ENCODE measurements at places on chromosomes 6 and 20.

GRCh38 chr20:2153326-2153725, 51.7 kb downstream of the STK35 start:
- DNase-seq = no peak

DNA sequence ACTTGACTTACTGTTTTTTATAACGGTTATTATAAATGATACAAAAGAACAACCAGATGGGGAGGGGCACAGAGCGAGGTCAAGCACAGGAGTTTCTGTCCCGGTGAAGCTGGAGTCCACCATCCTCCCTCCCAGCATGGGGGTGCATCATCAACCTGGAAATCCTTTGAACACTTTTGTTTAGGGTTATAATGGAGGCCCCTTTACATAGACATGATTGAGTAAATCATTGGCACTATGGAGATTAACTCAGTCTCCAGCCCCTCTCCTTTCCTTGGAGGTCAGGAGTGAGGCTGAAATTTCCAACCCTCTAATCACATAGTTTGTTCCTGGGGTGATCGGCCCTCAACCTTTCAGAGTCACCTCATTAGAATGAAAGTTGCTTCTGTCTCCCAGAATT, 71.8 kb upstream of the ANKEF1 start:
- DNase-seq = no peak

DNA sequence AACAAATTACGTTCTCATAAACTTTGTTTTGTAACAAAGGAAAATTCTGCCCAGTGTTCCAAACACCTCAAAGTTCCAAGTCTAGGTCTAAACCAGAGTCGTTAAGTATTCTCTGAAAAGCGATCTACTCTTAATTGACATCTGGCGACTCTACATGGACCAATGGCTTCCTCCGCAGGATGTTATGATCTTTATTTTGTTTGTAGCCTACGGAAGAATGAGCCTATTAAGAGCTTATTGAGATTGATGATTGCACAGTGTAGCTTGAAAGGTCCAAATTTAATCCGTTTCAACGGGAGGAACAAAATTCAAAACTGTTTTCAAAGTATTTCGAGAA, 61.1 kb downstream of the FAM217A start:
- DNase-seq = no peak

DNA sequence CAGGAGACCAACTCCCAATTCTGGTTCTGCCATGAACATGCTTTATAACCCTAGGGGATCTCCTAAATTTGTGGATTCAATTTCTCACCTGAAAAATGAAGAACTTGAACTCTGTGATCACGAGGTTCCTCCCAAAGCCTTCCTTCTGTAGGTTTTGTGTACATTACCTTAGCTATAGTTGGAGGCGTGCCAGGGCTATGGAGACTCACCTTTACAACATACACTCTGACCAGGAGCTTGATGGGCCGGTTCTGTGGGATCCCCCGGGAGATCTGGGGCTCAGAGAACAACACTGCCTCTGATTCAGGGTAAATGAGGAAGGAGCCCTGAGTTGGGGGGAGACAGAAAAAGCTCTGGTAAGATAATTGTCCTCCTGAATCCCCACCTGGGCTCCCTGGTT, 34.1 kb downstream of the ERGIC3 start:
- no peak for DNase-seq

DNA sequence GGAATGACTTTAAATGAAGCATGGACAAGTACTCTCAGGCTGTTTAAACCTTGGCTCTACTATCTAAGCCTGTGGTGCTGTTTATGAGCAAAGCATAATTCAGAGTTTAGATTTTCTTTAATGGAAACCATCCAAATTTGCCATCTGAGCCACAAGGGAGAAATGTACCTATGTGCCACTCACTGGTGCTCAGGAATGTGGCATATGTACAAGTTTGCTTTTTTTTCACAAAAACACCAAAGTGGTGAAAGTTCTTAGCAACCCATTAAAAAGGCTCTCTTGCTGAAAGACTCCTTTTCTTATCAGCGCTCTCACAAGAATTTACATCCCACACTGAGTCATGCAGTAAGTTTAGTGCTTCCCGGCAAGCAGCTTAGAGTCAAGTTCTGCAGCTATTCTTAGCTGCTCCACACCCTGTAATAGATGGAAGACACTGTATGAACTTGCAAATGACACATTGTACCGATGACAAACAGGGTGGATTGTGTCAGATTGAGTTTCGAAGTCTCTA, 57.3 kb upstream of the MLIP start:
- no peak for DNase-seq

- DNase-seq = no peak
These were observed 34.2 kb downstream of the FOXF2 start for GRCh38 chr6:1423578-1423977.

DNA sequence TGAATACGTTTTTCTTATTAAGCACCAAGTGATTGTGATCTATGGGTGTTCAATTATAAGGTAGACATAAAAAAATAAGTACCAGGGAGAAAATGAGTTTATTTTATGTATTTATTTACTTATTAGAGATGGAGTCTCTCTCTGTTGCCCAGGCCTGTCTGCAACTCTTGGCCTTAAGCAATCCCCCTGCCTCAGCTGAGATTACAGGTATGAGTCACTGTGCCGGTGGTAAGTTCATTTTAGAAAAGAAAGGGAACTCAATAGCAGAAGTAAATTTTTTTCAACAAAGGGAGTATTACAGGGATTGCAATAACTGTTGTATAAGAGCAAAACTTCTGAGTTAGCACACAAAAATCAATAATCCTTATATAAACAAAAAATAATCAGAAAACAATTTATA, 98.7 kb upstream of the FUT9 start:
- DNase-seq = peak; percentile 3

- no peak for DNase-seq
These were observed 180.5 kb downstream of the PDE7B start for GRCh38 chr6:136031982-136032381.

DNA sequence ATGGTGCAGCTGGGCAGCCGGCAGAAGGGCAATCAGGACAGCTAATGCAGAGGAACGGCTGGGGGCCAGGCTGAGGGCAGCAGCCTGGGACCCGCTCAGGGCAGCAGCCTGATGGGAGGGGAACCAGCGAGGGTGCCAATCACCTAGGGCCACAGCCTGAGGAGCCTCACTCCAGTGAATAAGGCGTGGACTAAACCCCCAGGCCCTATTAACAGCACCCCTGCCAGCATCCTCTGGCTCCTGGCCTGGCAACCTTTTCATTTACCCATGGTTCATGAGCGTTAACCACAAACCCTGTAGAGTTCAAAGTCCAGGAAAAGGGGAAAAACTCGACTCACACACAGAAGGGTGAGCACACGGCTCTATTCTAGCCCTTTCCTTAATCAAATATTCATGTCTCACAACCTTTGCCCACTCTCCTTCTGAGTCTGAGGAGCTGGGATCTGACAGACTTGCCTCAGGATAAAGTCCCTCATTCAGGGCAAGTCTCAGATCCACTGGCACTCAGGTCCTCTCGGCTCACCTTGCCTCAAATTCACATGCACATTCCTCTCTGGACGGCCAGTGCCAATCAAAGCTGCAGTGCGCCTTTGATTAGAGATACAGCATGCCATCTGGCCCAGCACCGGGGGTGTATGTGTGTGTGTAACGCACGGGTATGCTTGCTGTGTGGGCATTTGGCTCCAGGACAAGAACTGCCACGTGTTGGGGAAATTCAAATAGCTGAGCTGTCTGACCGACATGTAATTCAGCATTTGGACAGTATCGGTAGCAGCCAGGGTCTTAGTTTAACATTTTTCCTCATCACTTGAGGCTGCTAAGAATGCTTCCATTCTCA, 86.9 kb upstream of the TRAF3IP2 start:
- no peak for DNase-seq

GRCh38 chr6:36110050-36110449, 20.3 kb upstream of the MAPK13 start:
- no peak for DNase-seq

GRCh38 chr6:107355659-107356058, 103.7 kb downstream of the PDSS2 start:
- DNase-seq = no peak

DNA sequence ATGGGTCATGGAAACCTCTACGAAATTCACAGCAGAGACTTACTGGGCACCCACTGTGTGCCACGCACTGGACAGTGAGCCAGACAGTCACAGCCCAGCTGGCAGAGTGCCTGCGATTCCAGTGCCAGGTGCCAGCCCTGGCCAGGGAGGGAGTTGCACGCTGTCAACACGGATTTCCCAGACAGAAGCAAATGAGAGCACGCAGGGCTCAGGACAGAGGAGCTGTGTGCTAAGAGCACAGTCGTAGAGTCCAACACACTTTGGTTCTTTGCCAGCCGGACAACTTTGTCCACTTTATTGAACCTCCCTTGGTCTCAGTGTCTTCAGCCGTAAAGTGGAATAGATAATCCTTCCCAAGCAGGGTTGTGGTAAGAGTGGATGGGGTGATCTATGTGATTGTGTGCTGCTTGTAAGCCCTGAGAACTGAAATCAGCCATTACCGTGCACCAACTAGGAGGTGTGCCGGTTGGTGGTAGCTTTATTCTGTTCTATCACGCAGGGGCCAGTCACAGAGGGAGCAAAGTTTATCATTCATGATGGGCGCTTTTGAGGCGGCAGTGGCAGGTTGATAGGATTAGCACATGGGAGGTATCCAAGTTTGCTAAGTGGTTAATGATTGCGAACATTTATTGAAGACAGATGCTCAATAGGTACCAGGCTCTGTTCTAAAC, 40.6 kb downstream of the SIRPA start:
- DNase-seq = no peak
